ENCODE measurements at places on chromosomes 16 and 17.
A peak's percentile ranks its signal among the peaks of the same experiment; 100 is the strongest.

DNA sequence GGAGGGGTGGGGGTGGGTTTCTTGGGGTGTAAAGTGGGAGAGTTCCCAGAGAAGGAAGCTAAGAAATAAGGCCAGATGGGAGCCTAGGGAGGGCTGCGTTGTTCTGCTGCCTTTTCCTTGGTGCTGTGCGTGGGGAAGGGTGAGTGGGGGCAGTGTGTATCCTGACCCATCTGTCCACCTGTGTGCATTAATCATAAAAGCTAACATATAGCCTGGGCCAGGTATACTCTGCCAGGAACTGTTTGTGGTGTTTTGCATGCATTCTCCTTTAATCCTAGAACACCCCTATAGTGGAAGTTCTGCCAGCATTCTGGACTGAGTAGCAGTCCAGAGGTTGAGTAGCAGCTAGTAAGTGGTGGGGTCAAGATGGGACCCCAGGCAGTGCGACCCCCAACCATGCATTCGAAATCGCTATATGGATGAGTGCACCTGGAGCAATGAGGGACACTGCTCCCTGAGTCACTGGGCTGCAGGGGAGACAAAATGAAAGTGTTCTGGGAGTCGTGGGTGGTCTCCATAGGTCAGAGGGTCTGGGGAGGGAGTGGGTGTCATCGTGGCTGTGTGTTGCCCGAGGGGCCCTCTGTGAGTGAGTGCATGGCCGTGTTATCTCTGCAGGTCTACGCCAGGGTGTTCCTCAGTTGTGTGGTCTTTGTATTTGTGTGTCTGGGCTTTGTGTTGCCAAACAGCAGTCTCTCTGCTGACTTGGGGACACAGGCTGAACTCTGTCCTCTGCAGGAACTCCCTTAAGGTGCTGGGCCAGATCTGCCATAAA, 1.3 kb downstream of the ERBB2 start:
- no peak for DNase-seq

DNA sequence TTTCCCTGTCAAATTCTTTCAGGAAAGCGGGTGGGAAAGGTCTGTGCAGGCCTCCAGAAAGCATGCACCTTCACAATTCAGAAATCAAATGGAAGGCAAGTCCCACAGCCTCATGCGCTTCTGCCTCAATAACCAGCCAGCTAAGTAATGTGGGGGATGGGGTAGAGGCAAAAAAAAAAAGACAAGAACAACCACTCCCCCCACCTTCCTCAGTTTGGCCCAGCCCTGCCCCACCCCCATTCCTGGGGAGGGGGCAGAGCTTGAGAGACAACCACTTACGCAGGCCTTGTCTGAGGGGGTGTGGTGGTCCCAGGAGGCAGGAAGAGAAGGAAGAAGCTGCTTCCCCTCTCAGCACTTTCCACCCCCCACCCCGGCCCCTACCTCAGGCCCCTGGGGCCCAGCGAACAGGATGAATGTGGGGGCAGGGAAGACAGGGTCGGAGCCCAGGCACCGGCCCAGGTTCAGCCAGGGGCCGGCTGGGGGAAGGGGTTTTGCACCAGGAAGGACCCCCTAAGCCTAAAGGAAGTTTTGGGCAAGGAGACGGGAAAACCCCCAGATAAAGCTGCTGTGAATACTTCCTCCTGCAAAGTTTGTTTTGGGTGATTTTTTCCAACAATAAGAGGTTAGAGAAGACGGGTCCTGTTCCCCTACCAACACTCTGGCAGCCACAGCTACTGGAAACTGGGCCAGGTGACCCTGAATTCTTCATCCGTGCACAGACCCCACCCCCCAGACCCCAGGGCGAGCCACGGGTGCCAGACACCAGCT, 1.2 kb downstream of the JUP start:
- no peak for DNase-seq

GRCh38 chr17:68011199-68011665, 15.0 kb upstream of the C17orf58 start:
- peak; percentile 66 for DNase-seq

DNA sequence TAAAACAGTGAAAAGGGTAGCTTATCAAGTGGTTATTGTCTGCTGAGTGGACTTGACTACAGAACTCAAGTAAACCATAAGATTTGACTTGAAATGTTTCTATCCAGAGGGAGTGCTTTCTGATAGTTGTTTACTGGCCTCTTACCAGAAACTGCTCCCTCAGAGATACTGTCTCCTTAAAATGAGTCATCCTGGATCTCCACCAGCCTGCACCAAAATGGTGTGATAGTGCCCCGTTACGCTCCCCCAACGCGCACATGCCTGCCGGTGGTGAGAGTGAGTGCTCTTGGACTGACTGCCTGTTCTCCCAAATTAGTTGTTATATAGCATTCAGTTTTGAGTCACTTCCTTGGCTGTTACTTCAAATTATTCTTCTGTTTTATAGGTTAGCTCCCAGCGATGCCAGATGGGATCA, 22.9 kb downstream of the PRCD start:
- no peak for DNase-seq

DNA sequence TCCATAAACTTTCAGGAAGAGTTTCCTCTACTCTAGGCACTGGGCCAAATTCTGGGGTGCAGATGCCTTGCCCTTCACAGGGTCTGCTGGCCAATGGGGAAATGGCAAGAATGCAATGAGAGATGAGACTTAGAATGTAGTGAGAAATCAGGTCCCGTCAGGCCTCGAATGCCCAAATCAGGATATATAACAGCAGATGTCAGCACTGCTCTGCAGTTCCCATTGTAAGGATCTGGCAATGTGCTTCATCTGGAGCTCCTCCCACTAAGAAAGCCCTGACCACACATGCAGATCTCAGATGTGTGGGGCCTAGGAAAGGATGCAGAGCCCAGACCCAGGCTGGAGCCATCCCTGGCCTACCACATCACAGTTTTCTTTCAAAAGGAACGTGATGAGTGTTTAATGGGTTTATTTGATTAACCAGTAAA, 13.9 kb upstream of the LPCAT2 start:
- no peak for DNase-seq

- DNase-seq, result peak; percentile 33
Observed at GRCh38 chr17:82703935-82704865, 5.7 kb upstream of the RAB40B start.

GRCh38 chr17:9116311-9116835, 95.1 kb downstream of the NTN1 start:
- DNase-seq, result no peak

- DNase-seq, result no peak
Observed at GRCh38 chr16:588639-588888, 1.3 kb upstream of the RAB40C start.

GRCh38 chr16:11100239-11100750, 155.7 kb downstream of the SOCS1 start:
- peak; percentile 78 for DNase-seq

GRCh38 chr17:65029605-65030336, 26.8 kb downstream of the GNA13 start:
- no peak for DNase-seq

DNA sequence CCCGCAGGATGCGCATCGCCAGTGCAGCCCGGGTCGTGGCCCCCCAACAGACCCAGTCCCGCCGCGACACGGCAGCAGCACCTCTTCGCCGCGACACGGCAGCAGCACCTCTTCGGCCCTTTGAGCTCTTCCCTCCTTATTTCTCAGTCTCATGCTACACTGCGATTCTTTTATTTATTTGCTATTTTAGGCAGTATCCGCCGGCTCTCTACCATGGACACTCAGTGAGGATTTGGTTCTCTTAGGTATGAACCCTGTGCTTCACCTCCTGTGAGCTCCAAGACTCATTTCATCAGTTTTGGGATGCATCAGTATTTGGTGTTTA, 8.3 kb upstream of the MAP2K3 start:
- DNase-seq, result no peak

- DNase-seq, result no peak
Observed at GRCh38 chr17:80585890-80586845, 41.5 kb downstream of the RPTOR start.

DNA sequence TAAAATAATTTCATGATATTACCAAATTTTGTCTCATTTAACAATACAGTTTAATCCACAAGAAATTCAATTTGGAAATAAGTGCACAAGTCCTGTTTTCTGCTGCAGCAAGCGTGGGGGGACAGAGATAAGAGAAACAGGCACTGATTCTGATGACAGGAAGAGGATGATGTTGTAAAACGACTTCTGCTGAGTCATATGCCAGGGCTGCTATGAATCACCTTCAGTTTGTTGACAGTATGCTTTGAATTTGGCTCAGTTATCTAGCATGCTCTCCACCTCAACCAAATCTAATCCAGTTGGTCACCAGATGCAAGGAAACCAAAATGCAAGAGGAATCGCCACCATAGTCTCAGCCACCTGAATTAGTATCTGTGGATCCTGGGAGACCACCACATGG, 244.1 kb upstream of the MON1B start:
- DNase-seq, result no peak

DNA sequence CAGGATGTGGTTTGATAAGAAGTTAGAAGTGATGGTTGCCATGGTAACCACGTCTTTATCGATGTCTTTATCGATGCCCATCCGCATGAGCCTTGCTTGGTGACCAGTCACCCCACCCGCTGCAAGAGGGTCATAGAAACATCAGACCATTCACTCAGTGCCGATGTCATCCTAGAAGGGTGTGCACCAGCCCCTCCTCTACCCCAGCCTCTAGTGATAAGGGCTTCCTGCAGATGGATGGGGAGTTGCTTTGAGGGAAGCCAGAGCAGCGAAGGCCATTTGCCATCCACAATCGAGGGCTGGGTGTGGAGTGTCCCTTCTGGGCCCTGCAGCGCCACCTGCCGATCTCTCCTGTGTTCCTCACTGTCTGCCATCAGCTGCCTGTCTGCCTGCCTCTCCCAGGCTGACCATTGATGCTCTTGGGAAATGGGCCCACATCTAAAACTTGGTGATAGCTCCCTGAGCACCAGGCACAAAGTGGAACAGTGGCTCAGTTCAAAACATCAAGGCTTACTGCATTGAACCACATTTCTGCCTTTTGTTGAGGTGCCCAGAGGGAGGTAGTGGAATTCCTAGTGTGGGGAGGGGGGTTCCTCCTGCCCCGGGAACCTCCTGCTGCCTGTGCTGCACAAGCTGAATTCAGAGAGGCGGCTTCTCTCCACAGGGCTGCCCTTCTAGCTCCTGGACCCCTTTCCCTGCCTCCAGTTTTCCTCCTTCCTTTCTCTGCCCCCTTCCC, 8.9 kb downstream of the CALB2 start:
- no peak for DNase-seq

DNA sequence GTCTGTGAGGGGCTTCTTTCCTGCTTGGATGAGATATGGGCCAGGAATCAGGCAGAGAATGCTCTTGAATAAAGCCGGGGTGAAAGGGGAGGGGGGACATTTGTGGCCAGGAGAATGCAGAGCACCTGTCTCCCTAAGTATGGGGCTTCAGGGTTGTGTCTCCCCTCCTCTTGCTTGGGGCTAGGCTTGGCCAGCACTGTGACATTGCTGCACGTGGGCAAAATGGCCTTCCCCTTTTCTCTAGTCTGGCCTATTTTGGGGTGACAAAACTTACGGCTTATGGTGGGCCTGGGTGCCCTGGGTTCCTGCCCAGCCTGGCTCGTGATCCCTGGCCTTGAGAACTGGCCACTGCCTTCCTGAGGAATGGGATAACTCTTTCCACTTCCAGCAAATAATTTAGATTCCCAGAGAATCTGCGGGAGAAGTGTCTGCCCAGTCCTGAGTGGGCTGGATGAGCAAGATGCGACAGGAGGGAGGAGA, 5.6 kb downstream of the NFE2L1 start:
- DNase-seq, result no peak

- DNase-seq, result no peak
Observed at GRCh38 chr16:67311607-67312488, 14.7 kb downstream of the KCTD19 start.

DNA sequence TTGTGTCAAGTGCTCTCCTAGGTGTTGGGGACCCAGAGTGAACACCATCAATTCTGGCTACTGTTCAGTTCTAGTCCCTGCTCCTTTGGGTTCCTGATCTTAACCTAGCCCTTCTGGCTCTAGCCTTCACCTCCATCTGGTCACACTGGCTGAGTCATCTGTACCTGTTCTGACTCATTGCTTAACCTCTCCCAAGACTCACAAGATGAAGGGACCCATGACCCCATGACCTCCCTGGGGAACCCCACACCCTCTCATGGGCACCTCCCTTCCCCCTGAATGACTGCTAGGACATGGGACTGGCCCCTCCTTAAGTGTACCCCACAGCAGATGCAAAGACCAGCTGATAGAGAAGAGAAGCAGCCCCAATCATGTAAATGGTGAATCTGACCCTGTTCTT, 345.8 kb upstream of the CDH5 start:
- DNase-seq, result no peak

DNA sequence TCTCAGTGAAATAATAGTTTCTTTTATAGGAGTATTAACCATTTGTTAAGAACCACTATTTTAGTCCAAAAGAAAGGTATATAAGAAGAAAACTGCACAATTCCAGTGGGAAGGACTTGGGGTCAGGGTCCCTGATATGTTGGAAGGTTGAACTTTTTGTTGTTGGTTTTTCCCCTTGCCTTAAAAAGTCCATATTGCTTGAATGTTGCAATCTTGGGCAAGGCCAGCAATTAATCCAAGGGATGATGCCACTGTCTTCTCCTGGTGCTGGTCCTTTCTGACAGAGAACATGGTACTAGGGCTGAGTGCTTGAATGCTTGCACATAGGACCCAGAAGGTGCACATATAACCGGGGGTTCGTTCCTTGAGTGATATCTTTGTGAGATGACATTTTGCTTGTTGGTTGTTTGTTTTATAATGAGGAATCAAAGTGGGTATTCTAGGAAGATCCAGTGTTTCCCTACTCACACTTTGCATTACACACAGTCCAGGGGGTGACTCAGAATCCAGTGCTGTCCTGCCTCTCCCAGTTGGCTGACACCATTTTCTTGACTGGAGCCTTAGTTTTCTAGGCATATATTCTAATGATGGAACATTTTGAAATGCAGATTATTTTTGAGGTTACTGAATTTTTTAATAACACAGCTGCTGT, 54.9 kb downstream of the SIAH1 start:
- no peak for DNase-seq

DNA sequence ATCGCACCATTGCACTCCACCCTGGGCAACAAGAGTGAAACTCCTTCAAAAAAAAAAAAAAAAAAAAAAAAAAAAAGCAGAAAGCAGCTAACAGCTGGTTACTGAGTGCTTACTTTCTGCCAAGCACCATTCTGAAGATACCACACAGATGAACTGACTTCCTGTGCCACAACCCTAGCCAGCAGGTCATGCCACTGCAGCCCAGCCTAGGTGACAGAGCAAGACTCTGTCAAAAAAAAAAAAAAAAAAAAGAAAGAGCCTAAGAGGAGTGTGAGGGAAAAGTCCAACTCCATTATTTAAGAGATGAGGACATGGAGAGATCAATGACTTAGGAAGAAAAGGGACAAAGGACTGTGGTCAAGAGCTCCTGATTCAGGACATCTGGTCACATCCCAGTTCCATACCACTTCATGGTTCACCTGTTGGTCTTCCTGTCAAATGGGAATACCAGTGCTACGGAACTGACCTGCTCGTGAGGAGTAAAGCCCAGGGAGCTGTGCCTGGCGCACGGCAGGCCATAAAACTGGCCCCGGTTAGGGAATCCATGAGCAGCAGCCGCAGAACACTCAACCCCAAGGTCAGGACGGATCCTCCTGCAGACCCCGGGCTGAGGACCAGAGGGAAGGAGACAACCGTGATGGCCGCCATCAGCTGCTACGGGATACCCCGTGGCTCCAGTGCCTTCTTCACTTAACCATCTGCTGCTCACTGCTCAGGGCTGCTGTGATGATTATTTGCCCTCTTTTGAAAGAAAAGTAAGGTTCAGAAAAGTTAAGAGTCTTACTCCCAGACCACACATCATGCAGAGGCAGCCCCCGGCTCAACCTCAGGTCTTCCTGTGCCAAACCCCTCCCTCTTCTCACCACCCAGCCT, 950 bp downstream of the KLHDC4 start:
- DNase-seq, result no peak

Data from Right ventricle myocardium superior (tissue), 1 donor.